Central memory CD4-positive, alpha-beta T cell (primary cell): ENCODE measurements at places on chromosomes 3 and 15.
A peak's percentile ranks its signal among the peaks of the same experiment; 100 is the strongest.

DNA sequence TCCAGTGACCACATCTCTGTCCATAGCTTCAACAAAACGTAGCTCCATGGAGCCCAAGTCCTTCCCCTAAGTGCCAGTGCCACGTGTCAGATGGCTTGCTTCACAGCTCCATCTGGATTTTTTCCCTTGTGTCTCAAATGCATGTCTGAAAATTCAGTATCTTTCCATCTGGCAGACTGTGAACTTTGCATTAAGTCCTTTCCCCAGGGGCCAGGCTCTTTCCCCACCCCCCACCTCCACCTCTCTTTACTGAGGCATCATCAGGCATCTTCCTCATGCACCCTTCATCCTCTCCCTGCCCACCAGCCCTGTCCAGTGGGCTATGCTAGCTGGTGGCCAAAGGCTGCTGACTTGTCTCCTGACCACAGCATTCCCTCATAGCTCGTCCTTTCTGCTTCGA, 53.7 kb downstream of the PDIA5 start:
- no peak for DNase-seq

DNA sequence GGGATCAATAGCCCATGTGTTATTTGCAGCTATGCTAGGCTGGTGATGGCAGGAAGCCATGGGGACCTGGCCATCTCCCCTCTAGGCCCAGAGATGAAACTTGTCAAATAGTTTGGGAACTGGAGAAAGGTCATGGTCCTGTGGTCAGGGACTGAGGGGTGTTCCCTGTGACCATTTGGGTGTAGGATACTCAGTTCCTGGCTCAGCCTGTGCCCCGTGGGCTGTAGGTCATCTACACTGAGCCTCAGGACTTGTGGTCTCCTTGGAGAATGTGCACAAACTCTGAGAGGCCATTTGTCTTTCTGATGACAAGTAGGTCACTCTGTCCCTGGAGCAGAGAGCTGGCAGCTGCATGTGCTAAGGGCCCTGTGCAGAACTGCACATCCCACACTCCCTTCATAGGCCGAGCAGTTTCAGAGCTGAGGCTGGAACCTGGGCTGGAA, 17.5 kb downstream of the GASK1A start:
- no peak for DNase-seq

GRCh38 chr3:146491303-146491702, 21.9 kb upstream of the PLSCR2 start:
- no peak for DNase-seq

- no peak for DNase-seq
Measured at GRCh38 chr3:159619341-159619885, 369.2 kb upstream of the IL12A start.

- peak; percentile 35 for DNase-seq
Measured at GRCh38 chr3:119810018-119810435, 28.1 kb downstream of the NR1I2 start.

DNA sequence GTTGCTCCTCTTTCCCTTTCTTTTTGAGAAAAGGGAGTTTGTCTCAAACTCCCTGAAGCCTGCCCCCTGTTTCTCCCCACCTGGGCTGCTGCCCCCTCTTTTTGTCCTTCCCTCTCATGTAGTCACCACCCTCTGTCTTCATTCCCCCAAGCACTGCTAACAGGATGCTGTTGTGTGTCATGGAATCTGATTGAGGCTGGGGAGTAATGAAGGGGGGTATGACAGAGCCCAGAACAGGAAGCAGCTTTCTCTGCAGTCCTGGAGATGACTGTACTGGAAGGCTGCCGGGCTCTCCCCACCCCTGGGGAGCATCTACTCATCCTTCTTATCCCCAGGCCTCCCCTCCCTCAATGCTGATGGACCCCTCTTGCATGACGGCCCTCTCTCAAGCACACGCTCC, 181.6 kb downstream of the ABHD5 start:
- DNase-seq: no peak

DNA sequence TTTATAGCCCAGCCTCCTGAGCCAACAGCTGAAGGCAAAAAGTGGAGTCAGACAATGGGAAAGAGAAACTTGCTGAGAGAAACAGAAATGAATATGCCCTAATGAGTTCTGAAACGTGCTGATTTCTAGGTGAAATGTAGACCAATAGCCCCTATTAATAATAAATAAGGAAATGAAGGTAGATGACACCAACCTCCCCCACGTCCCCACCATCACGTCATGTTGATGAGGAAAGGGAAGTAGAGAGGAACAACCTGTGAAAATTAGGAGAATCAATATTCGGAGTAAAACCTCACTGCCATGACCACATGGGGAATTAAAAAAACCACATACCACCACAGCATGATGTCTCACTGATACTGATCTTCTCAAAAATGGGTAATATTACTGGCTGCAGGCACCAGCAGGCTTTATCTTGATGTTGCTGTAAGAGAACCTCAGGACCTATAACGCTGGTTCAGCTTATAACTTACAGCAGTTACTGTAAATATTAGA, 64.0 kb downstream of the KAT2B start:
- peak; percentile 76 for DNase-seq

- DNase-seq: peak; percentile 73
Measured at GRCh38 chr15:31391687-31392671, 65.3 kb downstream of the KLF13 start.
